Breast epithelium (tissue), 4 donors: ENCODE measurements at places on chromosomes 12 and 14. TPM values are rescaled to one million over a fixed set of nuclear protein-coding genes. Genes with fewer than 3 reads are reported as not detected.
A peak's percentile ranks its signal among the peaks of the same experiment; 100 is the strongest.

JAG2 gene
- 4.2 TPM for total RNA-seq

GPR132 gene
- 2.9 TPM for total RNA-seq

POC1B gene
- total RNA-seq: 30.4 TPM

SERPINA9 gene
- total RNA-seq: not detected

PTHLH gene
- 7.5 TPM for total RNA-seq

COCH gene
- 0.66 TPM for total RNA-seq

MANSC4 gene
- total RNA-seq: not detected

GPD1 gene
- total RNA-seq: 235 TPM

RIMBP2 gene
- 0.59 TPM for total RNA-seq

LRFN5 gene
- 5.2 TPM for total RNA-seq

DNA sequence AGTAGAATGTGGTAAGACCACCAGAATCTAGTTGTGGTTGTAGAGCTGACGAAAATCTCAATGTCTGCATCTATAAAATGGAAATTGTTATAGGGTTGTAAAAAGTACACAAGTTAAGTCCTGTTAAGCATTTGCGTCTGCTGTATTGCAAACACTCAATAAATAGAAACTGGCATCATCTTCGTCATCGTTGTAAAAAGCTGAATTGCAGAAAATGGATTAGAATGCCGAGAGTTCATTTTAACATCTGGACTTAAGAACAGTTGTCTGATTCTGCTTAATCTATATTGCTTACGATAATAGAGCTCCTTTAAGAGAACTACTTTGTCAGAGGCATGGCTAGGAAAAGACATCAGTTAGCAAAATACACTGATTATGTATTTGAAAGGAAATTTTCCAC is 33.2 kb downstream of the KCNMB4 start:
- DNase-seq: no peak

DNA sequence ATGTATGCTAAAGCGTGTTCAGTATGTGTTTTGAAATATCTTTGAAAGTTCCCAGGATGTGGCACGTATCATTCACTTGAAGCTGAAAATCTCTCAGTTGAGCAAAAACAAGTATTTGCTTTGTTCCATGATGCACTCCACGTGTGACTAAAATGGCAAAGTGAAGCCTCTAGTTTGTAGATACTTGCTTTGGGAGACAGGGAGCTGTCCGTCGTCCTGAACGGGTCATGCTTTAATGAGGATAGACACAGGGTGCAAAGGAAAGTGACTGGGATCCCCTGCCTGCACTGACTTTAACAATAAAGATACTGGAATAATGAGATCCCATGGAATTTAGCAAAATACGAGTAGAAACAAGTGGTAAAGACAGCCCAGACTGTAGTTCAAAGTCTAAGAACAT is 991.4 kb downstream of the NRXN3 start:
- no peak for DNase-seq

DNA sequence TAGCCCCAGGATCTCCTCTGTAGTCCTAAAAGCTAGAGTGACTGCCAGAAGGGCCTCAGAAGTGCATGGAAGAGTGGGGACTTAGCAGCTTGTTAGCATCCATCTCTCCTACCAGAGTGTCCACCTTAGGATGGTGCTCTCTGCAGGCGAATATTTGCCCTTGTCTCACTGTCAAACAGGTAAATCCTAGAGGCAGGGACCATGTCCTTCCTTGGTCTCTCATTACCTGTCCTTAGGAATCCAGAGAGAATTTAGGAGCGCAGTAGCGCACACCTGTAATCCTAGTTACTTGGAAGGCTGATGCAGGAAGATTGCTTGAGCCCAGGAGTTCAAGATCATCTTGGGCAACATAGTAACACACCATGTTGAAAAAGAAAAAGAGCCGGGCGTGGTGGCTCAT is 21.4 kb downstream of the AGAP2 start:
- DNase-seq: no peak

DNA sequence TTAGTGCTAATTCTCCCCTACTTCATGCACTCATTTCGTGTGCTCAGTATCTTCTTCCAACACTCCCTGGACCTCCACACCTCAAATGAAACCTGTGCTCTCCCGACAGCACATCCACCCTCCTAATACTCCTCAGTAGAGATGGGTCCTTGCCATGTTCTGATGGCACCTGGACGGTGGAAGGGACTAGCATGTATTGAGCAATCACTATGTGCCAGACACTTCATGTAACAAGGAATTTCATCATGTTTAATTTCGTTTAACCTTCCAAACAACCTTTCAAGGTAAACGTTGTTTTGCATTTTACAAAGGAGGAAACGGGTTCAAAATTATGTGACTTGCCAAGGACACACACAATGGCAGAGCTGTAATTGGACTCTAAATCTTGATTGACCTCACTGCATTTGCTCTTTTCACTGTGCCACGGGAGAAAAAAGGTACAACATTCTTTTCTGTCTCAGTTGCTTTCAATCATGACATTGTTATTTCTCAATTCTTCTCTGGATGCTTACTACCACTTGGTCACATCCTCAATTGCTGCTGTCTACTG is 12.2 kb upstream of the SLC7A8 start:
- no peak for DNase-seq

GRCh38 chr14:74670726-74671411 is 42.0 kb downstream of the AREL1 start:
- DNase-seq: no peak

- no peak for DNase-seq
These were observed 90.4 kb downstream of the CRACR2A start for GRCh38 chr12:3662521-3662921.

- DNase-seq: no peak
These were observed 153.0 kb upstream of the DIO2 start for GRCh38 chr14:80364274-80364673.

- DNase-seq: no peak
These were observed 201.7 kb downstream of the EXOC5 start for GRCh38 chr14:57066887-57067513.

DNA sequence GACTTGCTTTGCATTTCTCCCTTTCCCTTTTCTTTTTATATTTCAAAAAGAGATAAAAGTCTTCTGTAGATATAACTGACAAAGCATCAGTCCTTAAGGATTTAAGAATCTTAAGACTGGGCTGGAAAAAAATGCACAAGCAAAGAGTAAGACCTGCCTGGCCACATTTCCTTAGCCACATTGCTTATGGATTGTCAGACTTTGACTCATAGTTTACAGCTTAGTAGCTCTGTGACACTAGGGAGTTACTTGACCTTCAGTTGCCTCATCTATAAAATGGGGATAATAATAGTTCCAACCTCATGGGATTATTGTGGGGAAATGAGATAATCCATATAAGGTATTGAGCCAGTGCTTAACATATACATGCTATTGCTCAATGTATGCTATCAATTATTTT is 66.4 kb upstream of the STK38L start:
- DNase-seq: no peak

DNA sequence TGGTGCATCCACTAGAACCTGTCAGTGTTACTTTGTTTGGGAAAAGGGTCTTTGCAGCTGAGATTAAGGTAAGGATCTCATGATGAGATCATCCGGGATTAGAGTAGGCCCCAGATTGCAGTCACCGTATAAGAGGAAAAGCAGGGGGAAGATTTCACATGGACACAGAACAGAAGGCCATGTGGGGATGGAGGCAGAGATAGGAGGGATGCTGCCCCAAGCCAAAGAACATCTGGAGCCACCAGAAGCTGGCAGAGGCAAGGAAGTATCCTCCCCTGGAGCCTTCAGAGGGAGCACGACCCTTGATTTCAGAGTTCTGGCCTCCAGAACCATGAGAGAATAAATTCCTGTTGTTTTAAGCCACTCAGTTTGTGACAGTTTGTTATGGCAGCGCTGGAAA is 39.6 kb downstream of the CMKLR1 start:
- no peak for DNase-seq

DNA sequence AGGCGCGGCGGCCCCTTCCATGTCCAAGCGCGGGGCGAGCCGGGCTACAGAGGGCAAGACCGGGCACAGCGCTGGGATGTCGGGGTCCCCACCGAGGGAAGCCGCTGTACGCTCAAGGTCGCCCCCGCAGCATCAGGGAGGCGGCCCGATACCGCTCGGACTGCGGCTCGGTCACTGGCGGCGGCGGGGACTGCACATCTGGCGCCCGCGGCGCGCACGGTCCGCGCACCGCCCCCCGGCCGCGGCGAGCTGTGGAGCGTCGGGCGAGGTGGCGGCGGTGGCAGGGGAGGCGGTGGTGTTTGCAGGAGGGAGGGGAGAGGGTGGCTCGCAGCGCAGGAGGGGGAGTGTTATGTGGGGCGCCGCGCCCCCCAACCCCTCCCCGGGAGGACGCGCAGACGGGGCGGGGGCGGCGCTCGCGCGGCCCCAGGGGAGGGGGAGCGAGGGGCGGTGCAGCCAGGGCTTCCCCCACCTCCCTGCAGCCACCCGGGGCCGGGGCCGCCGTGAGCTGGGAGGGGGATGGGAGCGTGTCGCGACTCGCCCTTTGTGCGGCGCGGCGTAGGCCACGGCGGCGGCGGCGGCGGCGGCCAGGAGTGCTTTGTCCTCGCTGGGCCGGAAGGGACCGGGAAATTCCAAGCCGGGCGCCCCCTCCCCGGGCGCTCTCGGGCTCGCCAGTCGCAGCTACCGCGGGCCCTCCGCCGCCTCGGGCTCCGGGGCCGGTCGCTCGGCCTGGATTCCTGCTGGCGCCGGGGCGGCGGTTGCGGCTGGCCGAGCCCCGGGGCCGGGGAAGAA is at the start of gene NUAK1:
NUAK1 (minus strand) TSS at position 322 of the 789 bp plus-strand sequence; CDS start at position 21, 301 bp downstream.
- no peak for DNase-seq

- no peak for DNase-seq
These were observed 110.3 kb downstream of the SLC25A47 start for GRCh38 chr14:100433428-100433814.

DNA sequence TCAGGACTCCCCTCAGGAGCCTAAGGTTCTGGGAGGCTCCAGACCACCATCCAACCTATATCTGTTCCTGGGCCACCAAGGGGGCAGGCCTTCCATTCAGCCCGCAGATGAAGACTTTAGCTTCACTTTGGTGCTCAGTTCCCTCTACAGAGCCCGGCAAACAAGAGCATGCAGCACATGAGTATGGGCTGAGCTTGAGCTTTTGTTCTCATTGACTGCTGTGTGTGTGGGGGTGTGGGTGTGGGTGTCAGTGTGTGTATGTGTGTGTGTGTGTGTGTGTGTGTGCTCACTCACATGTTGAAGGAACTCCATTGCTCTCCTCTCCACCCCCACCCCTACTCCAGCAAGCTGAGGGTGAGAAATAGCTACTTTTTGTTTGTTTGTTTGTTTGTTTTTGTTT is 219.1 kb downstream of the ZFP36L1 start:
- DNase-seq: no peak

DNA sequence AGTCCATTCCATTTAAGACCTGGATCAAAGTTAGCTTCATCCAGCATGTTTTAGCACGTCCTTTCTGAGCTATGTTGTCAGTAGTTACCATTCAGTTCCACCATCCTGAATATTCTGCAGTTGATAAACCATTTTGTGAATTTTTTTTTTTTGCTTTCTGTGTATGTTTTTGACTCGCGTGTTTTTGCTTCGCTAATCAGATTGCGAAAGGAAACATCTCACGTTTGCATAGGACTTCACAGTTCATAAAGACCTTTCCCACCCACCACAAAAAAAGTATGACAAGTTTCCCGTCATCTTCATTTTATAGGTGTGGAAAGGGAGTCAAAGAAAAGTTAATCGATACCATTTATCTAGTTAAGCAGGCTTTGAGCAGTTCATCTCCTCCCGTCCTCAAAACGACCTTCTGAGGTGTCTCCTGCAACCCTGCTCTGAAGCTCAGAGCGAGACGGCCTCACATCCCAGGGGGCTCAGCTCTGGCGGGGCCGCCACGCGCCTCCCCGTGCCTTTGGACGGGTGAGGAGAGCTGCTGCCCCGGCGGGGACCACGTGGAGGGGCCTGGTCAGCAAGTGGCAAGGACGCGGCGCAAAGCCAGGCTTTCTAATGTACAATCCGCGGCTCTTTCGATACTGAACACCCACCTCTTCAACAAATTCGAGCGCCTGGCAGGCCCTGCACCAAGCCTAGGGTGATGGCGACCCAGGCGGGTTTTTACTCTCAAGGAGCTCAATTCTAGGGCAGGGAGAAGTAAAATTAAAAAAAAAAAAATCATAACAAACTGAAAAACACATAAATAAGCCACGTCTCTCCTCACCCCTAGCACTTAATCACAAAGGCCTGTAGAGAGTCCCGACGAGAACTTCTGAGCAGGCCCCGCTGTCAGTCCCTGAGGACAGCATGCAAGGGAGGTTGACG is 988 bp upstream of the TMEM263 start:
- DNase-seq: no peak

DNA sequence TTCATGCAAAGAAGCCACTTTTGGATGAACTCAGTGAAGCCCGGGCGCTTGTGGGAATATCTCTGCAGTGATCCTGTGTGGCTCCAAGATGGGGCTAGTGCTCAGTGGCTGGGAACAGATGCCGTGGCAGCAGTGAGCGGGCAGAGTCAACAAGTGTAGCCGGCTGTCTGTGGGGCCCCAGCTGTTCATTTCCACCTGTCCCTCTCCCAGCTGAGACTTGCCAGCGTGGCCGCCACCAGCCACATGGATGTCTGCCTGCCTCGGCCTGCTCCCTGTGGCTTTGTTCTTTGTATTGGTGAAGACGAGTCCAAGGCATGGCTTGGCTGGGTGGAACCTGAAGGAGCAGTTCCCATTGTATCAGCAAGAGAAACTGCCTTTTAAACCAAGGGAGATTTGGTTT is 77.3 kb downstream of the NOS1 start:
- DNase-seq: peak; percentile 31

GRCh38 chr14:67313153-67313552 is 46.5 kb downstream of the ATP6V1D start:
- no peak for DNase-seq

- no peak for DNase-seq
These were observed 5.9 kb upstream of the SPTB start for GRCh38 chr14:64885559-64885958.

DNA sequence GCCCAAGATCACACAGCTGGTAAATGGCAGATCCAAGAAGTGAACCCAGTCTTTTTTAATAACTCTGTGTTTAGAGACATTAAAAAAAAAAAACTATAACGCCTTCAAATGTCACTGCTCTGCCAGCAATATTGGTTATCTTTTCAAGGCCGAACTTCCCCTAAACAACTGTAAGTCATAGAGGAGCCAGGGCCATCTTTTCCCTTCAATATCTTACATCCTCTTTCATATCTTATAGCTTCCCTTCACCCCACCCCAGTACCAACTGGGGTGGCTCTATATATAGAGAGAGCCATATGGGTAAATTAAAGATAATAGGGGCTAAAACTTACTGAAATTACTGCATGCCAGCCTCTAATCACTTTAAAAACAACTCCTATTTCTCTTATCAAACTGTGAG is 100.2 kb downstream of the STAB2 start:
- DNase-seq: no peak

- DNase-seq: no peak
These were observed 108.8 kb downstream of the PRKCH start for GRCh38 chr14:61430066-61430757.
